ENCODE measurements at places on chromosomes 12 and 14. TPM values are rescaled to one million over a fixed set of nuclear protein-coding genes. Genes with fewer than 3 reads are reported as not detected.

The EIF4B gene
- total RNA-seq = 343 TPM

The TAS2R20 gene
- 0.98 TPM for total RNA-seq

The P2RX2 gene
- not detected for total RNA-seq

The SIX1 gene
- total RNA-seq = 0.09 TPM

The CD163 gene
- total RNA-seq = 77.0 TPM

The CAPZA3 gene
- total RNA-seq = not detected

The SNX6 gene
- 24.0 TPM for total RNA-seq

The PAH gene
- 9.9 TPM for total RNA-seq

The PTCSC3 gene
- not detected for total RNA-seq

The CD69 gene
- total RNA-seq = 0.19 TPM

The TMEM229B gene
- total RNA-seq = 6.0 TPM

The SERPINA9 gene
- not detected for total RNA-seq

The TAS2R14 gene
- 1.7 TPM for total RNA-seq

The INSM2 gene
- not detected for total RNA-seq

The SOS2 gene
- 19.9 TPM for total RNA-seq

All from pancreas (tissue), 10 donors.